ENCODE measurements at places on chromosomes 4 and X. TPM values are rescaled to one million over a fixed set of nuclear protein-coding genes. Genes with fewer than 3 reads are reported as not detected.

- DNase-seq, result no peak
Observed at GRCh38 chr4:74056114-74056857, 17.8 kb upstream of the CXCL3 start.

DNA sequence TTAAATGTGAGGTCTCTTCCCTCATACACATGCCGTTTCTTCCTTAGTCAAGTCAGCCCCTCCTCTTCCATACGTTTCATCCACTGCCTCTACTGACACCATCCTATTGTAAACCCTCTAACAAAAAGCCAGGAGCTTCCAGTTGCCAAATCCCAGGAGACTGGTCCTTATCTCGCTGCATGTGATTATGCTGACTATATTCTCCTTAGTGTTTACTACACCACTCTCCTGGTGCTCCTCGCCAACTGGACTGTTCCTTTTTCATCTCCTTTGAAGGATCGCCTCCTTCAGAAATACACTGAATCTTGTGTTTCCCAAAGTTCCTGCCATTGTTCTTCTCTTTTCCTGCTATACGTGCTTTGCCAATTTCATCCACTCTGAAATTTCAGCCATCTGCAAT, 27.7 kb downstream of the MAML3 start:
- DNase-seq, result no peak

GRCh38 chrX:151228935-151229334, 52.6 kb downstream of the GPR50 start:
- no peak for DNase-seq

- DNase-seq, result no peak
Observed at GRCh38 chr4:81398379-81398778, 73.3 kb downstream of the RASGEF1B start.

- no peak for DNase-seq
Observed at GRCh38 chrX:107675823-107676555, 47.7 kb downstream of the PRPS1 start.

P2RY4 gene
- 0.25 TPM for polyA plus RNA-seq

- no peak for DNase-seq
Observed at GRCh38 chrX:18973527-18974192, 10.3 kb downstream of the PHKA2 start.

- no peak for DNase-seq
Observed at GRCh38 chr4:185849664-185850550, 37.9 kb upstream of the SORBS2 start.

- DNase-seq, result no peak
Observed at GRCh38 chr4:138951764-138952163, 63.8 kb upstream of the NOCT start.

WWC2 gene
- polyA plus RNA-seq, result 18.3 TPM
